ENCODE measurements at places on chromosomes 7 and 10. TPM values are rescaled to one million over a fixed set of nuclear protein-coding genes. Genes with fewer than 3 reads are reported as not detected.

The PAX2 gene
- total RNA-seq = not detected

The CAV1 gene
- 377 TPM for total RNA-seq

The FOXP2 gene
- total RNA-seq = 5.9 TPM

The PTN gene
- 2.1 TPM for total RNA-seq

The AS3MT gene
- 4.7 TPM for total RNA-seq

The BLNK gene
- 7.9 TPM for total RNA-seq

The EBF3 gene
- total RNA-seq = 0.10 TPM

The TMEM273 gene
- total RNA-seq = 46.9 TPM

The RNF133 gene
- 1.2 TPM for total RNA-seq

- DNase-seq = no peak
Measured at GRCh38 chr7:93981480-93981874, 22.7 kb downstream of the BET1 start.

DNA sequence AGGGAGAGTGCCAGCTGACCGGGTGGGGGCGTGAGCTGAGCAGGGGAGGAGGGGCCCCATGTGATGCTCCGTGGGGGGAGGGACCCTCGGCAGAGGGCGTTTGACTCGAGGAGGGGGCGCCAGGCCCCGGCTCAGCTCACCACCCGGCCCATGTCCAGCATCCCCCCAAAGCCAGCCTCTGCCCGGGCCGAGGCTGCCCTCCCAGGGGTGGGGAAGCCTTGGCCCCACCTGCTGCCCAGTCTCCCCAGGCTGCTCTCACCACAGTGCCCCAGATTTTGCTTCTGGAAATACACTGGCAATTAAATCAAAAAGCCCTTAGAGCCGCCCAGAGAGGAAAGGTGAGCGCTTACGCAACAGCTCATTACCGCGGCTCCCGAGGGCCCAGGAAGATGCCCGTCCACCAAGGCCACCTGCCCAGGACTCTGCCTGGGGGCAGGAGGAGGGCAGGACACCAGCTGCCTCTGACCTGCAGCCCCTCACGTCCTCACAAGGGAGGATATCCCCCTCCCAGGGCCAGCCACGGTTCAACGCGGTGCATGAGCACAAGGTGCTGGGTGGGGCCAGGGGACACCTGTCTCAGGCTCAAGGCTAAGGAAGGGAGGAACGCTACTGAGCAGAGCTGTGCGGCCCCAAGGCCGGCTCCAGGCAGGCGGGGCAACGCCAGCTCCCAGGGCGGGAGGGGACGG lies 70.0 kb upstream of the INPP5A start:
- no peak for DNase-seq

DNA sequence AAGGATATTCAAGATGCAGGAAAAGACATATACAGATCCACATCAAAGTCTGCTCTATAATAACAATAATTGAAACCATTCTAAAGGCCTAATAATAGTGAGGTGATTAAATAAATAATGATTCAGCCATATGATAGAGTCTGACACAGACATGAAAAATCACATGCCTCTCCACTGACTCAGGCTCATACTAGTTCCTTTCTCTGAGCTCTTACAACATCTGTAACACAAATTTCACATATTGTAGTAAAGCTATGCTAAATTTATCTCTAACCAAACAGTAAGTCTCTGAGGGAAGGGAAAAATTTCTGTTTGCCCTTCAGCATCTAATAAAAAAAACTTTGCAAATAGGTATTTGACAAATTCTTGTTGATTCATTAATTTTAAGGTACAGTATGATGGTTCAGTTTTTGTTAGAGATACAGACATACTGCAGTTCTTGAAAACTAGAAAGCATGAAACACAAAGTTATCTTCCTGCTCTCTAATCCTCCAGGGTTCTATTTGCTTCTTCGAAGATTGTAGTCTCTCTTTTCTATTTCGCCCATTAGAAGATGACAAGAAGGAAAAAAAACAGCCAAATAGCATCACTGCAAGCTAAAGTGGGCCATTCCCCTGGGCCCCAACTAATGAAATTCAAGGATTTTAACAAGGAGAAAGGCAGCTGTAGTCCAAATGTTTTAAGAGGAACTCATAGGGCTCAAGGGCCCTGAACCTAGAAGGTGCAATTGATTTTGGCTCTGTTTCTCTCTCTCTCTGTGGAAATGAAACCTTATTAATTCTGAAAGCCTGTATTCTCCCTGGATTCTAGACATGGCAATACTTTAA lies 53.9 kb downstream of the CUBN start:
- DNase-seq = peak; percentile 24

GRCh38 chr7:95434557-95435421 lies at the start of gene PON2:
Gene PON2, minus strand, starts transcription at chr7:95435028. Its CDS starts 77 bp downstream, at chr7:95434951.
- peak; percentile 84 for DNase-seq

DNA sequence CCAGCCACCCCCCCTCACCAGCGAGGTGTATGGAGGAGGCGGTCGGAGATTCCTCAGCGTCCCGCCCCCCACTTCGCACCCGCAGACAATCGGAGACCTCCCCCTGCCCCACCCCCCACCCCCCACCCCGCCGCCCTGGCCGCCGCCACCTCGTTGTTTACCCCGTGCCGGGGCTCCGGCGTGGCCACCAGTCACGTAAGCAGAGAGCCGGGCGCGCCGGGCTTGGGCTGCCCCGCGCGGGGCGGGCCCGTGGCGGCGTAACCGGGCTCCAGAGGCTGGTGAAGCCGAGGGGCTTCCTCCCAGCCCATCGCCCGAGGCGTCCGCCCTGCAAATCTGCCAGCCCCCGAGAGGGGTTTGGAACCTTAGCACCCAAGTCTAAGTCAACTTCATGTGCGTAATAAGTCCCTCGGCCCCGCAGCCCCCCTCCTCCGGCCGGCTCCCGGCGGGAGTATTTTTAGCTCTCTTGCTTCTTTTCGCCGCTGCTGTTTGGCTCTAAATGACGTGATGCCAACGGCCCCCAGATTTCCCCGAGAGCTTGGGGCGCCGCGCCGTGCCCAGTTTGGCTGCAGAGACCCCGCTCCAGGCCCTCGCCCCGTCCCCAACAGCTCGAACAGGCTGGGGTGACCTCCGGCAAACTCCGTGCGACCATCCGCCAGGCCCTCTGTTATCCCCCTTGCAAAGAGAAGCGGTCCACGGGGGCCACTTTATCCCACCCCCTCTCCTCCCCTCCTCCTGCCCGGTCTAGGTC lies 2.7 kb downstream of the MXI1 start:
- DNase-seq = no peak

DNA sequence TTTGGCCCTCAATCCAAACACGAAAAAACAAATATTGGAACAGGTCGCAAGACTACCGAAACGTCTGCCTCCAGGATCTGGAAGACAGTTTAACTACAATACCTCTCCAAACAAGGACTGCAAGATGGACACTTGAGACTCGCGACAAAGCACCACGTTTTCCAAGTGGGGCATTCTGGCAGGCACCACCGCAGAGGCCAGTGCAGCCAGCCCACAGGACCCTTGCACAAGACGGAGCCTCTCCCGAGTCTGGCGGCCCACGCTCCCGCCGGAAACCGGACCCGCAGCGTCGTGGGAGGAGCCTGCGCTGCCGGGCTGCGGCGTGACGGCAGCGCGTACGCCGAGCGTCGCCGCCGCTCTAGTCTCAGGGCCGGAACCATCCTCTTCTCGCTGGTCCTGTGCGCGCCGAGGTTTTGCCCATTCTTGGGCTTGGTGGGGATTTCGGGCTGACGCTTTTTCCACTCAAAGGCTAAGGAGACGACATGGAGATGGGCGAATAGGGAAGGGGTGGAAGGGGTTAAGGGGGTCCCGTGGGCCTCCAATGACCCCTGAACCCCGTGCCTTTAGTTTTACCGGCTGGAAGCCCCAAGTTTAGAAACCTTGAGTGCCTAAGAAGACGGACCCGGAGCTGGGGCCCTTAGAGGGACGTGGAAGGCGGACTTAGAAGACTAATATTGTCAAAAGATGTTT lies at the start of gene ORC5:
Gene ORC5 (minus strand): TSS at position 283 of the 690 bp plus-strand sequence. CDS start 109 bp downstream, at position 174.
- peak; percentile 93 for DNase-seq

GRCh38 chr7:44265728-44266127 lies 59.7 kb downstream of the CAMK2B start:
- no peak for DNase-seq

DNA sequence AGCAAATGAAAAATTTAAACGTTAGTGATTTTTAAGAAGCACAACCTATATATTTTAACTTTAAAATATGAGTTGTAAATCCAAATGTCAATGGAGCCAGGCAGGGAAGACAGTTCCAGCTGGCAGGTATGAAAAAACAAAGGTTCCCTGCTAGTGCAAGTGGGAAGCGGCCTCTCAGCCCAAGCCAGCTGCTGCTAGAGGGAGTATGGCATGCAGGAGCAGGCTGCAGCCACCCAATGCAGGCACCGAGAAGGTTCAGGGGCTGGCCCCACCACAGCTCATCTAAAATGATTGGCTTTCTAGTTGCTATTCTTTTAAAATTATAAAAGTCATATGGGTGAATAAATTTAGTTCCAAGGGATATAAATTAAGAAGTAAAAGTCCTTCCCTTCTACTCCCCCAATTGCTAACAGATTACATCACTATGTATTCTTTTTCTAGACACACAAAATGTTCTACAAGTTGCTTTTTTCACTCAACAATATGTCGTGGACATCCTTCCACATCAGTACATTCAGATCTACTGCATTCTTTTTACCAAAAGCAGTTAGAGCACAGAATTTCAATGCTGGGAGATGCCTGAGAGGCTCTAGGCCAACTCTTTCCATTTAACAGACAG lies 69.3 kb downstream of the SGMS1 start:
- DNase-seq = no peak

DNA sequence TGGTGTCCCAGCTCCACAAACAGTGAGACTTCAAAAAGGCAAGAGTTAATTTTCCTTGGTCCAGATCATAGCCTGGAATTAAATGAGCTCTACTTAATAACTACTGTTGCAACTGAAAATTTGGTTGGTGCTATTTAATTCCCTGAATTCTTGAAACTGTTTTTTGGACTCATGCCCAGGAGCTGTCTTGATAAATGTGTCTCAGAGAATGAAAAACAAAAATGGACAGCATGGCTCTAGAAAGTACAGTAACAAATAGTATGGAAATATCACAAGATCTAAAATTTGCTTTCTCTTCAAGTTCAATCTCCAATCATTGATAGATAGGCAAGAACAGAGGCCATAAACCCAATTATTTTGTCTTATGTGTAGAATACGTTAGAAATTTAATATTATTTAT lies 42.5 kb downstream of the CCDC71L start:
- DNase-seq = peak; percentile 10

DNA sequence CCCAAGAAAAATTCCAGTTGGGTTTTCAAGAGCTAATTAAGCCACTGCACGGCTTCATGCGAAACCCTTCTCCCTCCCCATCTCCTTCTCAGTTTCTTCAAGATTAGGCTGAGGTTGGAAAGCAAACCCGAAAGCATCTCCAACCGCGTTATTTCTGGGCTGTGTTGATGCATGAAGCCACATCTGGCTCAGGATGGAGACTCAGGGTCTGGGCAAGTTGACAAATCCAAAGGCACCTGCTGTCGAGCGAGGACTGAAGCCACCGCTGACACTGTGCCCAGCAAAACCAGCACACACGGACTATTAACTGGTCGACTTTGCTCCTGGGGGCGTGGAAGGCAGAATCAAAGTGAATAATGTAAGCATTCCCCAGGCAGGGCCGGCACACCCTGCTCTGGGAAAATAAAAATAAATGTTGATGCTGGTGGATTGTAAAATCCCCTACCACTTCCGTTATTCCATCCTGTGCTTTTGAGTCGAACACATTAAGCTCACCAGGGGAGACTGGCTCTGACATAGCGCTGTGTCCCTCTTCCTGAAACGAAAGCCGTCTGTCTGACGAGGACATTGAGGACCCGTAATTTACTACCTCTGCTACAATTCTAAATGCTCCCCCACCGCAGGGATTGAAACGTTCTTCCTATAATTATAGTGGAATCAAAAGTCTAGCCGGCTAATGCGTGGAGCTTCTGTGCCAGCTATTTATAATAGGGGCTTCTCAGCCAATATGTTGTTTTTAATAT lies 269.8 kb downstream of the ADARB2 start:
- no peak for DNase-seq

- DNase-seq = no peak
Measured at GRCh38 chr10:126639084-126639483, 31.4 kb downstream of the C10orf90 start.

GRCh38 chr10:132589015-132589414 lies 51.4 kb downstream of the INPP5A start:
- no peak for DNase-seq

- peak; percentile 83 for DNase-seq
Measured at GRCh38 chr10:31697271-31698180, 231.1 kb downstream of the ARHGAP12 start.

- no peak for DNase-seq
Measured at GRCh38 chr10:34781711-34782110, 33.4 kb downstream of the PARD3 start.

DNA sequence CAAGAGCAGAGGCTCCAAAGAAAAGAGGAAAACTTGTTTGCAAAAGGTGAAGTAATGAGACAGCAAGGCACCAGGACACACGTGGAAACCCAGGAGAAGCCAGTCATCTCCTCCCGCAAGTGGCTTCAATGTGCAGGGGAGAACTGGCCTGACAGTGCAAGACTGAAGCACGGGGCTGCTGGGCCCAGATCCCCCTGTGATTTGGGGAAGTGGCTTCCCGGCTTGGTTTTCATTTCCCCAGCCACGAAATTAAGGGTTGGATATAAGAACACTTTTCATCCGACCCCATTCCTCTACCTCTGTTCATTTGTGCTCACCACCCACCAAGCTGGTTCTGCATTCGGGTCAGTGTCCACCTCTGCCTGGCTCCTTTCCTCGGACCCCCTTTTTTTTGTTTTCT lies 306.4 kb downstream of the FGFR2 start:
- DNase-seq = no peak

GRCh38 chr7:7964691-7965090 lies 3.9 kb upstream of the GLCCI1 start:
- no peak for DNase-seq

DNA sequence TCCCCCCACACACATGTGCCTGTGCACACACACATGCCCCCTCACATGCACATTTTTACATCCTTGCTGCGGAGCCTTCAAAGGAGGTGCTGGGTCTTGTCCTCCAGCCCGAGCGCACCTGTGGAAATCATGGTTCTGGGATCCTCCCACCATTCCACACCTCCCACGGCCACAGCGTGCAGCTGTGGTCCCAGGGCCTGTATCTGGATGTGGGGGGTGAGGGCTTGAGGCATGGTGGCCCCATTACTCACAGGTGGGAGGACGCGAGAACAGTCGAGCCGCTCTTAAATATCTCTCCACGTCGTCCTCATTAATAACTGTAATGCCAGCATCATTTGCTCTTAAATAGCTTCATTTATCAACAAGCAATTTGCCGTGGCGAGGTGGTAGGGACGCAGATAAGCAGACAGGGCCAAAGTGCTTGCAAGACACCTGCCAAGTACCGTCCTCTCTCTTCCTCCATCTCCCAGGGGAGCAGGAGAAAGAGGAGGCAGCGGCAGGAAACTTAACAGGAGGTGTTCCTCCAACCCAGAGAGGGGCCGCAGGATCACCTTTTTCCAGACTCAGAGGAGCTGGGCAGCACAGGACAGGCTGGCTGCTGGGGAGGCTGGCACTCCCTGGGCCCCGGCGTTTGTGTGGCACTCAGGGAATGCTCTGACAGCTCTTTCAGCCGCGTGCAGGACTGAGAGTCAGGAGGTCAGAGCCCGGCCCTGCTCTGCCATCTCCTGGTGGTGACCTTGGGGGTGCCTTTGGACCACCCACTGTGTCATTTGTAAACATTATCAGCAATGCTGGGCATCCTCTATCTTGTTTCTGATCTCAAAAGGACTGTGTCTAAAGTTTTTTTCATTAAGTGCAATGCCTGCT lies 87.4 kb downstream of the CDH23 start:
- DNase-seq = no peak

- no peak for DNase-seq
Measured at GRCh38 chr7:94482796-94483195, 26.8 kb upstream of the CASD1 start.

GRCh38 chr10:29039677-29040189 lies 249.1 kb upstream of the LYZL1 start:
- DNase-seq = no peak
